ENCODE measurements at places on chromosomes 4 and X.
A peak's percentile ranks its signal among the peaks of the same experiment; 100 is the strongest.

DNA sequence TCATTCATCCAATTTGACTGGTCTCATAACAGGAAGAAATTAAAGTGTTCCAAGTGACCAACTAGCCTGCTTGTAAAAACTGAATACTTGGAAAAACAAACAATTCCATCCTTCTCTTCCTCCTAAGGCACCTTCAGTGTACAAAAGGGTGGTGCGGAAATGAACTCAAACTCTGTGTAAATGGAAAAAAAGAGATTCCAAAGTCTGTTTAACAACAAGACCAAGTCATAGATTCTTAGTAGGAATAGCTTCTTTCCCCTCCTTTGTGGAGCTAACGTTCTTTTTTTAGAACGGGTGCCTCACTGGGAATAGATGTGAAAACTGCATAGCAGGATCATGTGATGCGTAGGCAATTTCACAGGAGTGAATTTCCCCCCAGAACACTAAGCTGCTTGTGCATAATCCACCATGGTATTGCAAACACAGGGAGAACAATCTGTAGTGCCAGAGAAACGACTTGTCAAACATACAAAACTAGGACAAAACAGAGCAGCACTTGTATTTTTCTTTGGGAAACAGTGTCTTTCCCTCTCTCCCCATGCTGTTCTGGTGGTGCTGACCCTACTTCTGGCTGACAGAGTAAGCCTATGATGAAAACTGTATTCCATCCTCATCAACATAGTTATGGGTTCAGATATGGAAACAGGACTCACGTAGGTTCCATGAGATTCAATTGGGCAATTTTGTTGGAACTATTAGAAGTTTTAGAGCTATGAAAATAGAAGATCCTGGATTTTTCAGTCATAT lies 13.2 kb upstream of the SOD3 start:
- no peak for DNase-seq

GRCh38 chr4:15906020-15906443 lies 32.5 kb downstream of the FGFBP1 start:
- DNase-seq: peak; percentile 11

DNA sequence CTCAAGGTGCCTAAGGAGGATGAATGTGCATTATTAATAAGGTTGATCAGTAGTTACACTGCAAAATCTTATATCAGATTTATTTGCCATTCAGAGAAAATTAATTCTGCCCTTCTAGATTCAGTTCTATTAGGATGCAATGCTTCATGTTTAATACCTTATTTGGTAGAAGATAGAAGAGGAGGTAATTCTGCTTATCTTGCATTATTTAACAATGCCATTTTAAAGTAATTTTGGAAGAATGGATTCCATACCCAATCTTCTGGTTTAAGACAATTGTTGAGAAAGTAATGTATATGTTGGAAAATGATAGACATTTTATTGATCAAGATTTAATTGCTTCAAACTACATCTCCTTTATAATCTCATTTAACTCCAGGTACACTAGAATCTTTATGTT lies 360.9 kb downstream of the ADGRL3 start:
- DNase-seq: no peak

DNA sequence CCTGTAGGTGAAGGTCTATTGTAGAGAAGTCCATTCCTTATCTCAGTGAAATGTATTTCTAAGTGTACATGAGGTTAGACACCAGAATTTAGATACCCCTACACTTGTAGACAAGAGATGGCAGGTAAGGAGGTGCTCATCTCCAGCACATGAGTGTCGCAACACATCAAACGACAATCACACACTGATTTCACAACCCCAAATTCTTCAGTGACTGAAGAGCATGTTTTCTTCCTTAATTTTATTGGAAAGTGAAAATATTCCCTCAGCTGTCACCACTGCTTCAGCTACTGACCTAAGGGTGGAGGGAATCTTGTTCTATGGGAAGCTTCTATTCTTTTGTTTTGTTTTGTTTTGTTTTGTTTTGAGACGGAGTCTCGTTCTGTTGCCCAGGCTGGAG lies 280.3 kb downstream of the ARHGAP24 start:
- DNase-seq: no peak

- DNase-seq: no peak
Observed at GRCh38 chr4:163404580-163404979, 60.9 kb downstream of the NPY5R start.

GRCh38 chr4:94364527-94364926 lies 21.9 kb upstream of the HPGDS start:
- DNase-seq: no peak

GRCh38 chr4:170978990-170979389 lies 834.2 kb upstream of the GALNTL6 start:
- DNase-seq: no peak

DNA sequence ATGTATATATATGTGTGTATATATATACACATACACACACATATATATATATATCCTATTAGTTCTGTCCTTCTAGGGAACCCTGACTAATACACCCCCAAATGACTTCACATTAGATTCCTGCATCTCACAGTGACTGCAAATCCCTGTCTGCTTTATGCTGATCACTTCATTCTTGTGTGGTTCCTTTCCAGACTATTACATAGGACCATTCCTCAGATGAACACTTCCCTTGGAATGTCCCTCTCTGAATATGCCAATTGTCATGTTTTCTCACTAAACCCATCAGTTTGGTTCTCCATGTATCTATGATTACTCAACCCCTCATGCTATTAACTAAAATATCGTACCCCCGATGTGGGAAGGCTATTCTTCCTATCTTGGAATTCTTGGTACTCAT lies 605.2 kb upstream of the NR3C2 start:
- peak; percentile 29 for DNase-seq

- no peak for DNase-seq
Observed at GRCh38 chr4:27276307-27277073, 415.8 kb downstream of the STIM2 start.
